ENCODE measurements at places on chromosomes 3 and 15.
A peak's percentile ranks its signal among the peaks of the same experiment; 100 is the strongest.

DNA sequence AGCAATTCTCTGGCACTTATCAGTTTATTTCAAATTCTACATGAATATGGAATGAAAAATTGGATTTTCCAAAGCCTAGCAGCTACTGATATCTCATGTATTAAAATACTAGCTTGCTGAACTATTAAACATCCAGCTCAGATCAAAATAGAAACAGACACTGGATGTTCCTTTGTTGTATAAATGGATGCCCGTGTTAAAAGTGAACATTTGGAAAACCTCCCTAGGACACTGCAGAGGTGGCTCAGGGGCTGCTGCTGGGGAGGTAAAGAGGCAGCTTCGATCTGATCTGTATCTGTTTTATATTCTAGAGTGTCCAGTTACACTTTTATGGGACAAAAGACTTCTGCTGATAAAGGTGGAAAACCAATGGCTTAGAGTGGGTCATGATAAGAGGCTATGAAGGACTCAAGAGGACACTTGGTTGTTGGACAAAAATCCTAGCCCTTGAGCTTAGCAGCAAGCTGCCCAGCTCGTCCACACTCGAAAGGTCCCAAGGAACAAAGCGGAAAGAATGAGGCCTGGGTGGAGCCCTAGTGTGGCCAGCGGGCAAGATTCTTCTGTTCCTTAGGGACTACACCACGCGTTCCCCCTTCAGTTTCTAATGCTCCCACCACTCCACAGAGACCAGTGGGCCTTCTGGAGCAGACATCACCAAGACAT lies 9.9 kb downstream of the MESD start:
- no peak for DNase-seq

DNA sequence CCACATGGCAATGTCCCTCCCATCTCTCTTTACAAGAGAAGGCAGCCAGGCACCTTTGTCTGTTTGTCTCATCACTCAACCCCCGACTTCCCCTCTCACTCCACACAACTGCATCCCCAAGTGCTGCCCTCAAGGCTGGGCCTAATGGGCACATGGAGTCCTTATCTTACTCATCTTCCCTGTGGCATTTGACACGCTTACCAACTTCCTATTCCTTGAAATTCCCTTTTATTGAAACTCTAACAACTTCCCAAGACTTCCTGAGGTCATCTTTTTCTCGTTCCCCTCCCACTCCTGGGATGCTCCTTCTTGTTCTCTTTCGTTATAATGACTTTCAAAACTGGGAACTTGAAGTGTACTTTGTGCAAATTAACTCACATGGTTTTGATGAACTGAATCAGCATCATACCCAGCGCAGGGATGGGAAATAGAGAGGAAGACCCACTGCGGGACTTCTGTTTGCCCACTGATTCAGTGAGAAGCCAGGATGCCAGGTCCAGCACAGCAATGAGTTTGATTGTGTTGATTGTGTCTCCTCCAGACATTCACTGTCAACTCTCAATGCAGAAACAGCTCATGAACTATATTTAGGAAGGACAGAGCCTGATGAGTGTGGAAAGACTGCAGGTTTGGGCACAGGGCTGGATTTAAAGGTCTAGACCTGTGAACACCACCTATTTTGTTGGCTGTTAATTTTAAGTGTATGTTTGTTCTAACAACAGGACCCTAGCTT lies 104.7 kb upstream of the TNIK start:
- no peak for DNase-seq

GRCh38 chr3:153252963-153253362 lies 90.9 kb downstream of the RAP2B start:
- DNase-seq: no peak

GRCh38 chr3:10502185-10502880 lies 3.1 kb downstream of the ATP2B2 start:
- DNase-seq: no peak

GRCh38 chr15:52290329-52290728 lies 5.3 kb downstream of the MYO5C start:
- no peak for DNase-seq

- DNase-seq: no peak
These were observed 54.4 kb downstream of the ATP8B4 start for GRCh38 chr15:50064673-50065072.

DNA sequence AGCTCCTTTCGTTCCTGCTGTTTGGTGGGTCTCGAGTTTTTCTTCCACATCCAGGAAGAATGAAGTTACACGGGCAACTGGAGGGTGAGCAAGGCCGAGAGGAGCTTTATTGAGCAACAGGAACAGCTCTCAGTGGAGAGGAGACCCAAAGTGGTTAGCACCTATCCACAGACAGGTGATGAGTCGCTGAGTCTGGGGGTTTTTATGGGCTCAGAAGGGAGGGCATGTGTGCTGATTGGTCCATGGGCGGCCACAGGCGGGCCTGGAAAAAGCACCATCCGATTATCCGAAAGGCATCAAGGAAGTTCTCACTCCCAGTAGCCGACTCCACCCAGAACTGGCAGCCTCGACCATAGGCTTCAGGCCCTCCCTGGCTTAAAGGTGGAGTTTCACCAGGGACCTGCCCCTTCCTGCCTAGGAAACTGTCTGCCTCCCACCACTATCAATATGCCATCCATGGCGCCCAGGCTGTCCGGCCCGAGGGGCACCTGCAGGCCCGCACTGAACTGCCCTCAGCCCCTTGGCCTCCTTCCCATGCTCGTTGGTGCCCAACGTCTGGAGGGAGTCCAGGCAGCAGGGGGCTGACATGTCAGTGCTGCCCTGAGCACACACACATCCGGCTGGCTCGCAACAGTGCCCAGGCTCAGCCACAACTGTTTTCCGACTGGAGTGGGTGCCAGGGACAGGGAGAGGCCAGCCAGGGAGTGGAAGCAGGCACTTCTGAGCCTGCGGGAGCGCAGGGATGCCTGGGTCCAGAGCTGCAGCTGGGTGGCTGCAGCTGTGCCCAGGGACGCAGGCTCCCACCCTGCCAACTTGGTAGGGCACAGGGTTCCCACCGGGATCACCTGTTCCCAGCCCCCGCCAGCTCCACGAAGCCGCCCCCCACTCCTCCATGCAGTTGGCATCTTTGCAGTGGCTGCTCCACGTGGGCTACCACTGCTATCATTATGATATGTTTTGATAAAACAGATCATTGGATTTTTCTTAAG lies 170.2 kb downstream of the FNDC3B start:
- no peak for DNase-seq

GRCh38 chr3:111531446-111531845 lies 10.6 kb upstream of the CD96 start:
- DNase-seq: no peak

GRCh38 chr3:115819785-115820384 lies 196.6 kb downstream of the GAP43 start:
- peak; percentile 52 for DNase-seq

- no peak for DNase-seq
These were observed 66.1 kb upstream of the PRICKLE2 start for GRCh38 chr3:64291345-64291744.

DNA sequence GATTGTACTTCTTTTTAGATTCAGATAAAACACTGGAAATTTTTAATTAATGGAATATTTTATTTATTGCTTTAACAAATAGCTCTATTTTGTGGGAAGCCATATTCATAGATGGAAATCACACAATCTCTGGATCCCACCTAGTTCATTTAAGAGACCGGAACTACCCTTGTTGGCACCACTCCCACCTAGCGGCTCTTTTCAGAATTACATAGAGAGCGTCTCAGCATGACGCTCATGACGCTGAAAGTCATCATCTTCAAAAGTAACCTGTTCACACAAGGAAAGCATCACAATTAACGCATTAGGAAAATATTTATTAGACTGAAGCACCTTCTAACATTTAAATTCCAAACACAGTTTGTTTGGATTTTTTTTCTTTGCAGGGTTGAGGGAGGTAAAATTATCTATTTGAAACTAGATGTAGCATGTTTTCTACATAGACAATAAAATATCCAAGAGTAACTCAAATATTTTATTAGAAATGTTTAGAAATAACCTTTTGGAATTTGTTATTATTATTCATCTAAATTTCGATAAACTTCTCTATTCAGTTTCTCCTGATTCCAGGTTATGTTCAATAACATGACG lies 214.9 kb upstream of the ARRDC4 start:
- peak; percentile 4 for DNase-seq

- DNase-seq: no peak
These were observed 9.1 kb downstream of the AMOTL2 start for GRCh38 chr3:134364936-134365765.

- no peak for DNase-seq
These were observed 50.2 kb downstream of the ADAMTS7 start for GRCh38 chr15:78761020-78761419.

DNA sequence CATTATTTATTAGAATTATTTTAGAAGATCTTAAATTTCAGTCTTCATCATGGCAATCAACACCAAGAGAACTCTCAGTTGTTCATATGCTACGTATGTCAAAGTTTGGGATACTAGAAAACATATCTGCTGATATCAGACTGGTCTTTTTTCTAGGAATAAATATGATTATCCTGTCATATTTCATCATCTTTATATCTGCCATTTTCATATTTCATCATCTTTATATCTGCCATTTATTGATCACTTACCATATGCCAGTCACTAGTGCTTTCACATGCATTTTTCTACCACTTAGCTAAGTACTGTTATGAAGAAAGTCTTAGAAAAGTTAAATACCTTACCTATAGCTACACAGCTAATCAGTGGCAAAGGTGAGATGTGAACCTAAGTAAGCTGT lies 2.8 kb upstream of the ZCWPW2 start:
- DNase-seq: no peak

GRCh38 chr15:38819387-38819950 lies 254.9 kb upstream of the RASGRP1 start:
- no peak for DNase-seq

DNA sequence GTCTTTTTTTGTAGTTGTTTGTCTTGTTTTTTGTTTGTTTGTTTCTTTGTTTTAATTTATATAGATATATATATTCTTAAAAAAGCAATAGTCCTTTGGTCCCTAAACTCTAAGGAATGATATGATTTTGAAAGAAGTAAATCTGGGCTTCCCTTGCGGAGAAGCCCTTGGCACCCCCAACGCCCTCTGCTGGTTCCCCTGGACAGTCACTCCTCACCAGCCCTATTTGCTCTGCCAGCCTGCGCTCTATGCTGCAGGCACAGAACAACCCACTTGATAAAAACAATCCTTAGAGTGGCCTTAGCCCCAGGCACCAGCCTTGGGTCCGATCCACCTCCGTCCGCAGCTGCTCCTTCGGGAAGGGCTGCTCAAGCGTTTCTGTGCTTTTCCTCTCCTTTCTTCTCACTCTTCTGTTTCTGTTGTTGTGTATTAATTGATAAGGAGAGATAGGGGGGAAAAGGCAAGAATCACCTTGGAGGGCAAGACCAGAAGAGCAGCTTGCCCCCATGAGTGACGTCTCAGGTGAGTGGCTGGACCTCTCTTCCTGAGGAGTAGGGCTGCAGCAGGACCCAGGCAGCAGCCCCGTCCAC lies 13.7 kb upstream of the PARP6 start:
- DNase-seq: peak; percentile 18

GRCh38 chr3:98793971-98794370 lies 30.8 kb downstream of the ST3GAL6 start:
- DNase-seq: no peak

DNA sequence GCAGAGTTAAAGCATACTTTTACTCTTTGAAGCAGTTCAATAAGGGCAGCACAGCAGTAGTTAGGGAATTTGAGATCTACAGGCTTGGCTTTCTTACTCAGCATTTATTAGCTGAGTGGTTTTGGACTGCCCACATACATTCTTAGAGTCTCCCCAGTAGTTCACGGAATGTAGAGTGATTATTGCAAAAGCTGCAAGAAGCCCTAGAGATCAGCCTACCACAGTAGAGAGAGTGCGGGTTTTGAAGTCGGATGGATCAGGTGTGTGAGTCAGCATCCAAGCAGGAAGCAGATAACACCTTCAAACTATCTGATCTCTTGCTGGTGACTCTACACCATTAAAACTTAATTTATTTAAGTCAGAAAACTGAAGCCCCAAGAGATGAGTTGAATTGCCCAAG lies 171.9 kb downstream of the SYNPR start:
- no peak for DNase-seq

DNA sequence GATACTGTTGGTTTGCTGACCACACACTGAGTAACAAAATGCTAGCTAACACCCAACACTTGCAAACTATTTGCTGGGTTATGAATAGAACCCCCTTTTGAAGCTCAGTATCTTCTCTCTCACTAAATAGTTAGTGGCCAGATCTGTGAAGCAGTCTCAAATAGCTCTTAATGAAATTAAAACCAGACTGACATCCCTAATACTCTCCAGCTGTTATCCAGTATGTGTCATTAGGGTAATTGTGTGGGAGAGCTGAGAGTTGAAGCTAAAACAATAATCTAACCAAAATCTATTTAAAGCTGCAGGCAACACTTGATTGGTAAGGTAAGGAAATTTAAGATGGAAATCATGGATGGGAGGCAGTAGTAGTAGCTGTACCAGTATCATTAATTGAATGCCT lies 110.4 kb upstream of the RORA start:
- no peak for DNase-seq

- DNase-seq: no peak
These were observed 4.6 kb downstream of the ANXA2 start for GRCh38 chr15:60392986-60393790.

DNA sequence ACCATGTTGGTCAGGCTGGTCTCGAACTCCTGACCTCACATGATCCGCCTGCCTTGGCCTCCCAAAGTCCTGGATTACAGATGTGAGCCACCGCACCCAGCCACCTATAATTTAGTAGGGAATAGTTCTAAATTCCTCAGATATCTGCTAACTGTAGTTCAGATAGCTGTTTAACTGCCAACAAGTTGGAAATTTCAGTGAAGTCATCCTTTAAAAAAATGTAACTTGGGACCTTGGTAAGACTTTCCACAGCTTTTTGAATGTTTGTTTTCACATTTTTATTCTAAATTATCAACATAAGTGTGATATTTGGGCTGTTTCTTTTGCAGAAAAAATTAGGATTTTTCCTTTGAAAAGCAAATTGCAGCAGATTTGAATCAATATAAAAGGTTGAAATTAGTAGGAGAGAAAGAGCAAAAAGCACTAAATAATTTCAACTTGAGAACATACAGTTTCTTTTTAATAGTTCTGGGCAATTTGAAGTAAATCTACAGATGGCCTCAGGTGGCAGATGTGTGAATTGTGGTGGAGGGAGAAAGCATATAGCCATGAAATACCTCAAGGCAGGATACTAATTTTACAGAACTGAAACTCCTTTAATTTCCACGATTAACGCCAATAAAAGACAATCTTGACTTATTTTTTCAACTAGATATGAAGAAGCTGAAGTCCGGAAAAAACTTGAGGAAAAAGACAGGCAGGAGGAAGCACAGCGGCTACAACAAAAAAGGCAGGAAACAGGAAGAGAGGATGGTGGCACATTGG lies 34.3 kb downstream of the USP8 start:
- no peak for DNase-seq

DNA sequence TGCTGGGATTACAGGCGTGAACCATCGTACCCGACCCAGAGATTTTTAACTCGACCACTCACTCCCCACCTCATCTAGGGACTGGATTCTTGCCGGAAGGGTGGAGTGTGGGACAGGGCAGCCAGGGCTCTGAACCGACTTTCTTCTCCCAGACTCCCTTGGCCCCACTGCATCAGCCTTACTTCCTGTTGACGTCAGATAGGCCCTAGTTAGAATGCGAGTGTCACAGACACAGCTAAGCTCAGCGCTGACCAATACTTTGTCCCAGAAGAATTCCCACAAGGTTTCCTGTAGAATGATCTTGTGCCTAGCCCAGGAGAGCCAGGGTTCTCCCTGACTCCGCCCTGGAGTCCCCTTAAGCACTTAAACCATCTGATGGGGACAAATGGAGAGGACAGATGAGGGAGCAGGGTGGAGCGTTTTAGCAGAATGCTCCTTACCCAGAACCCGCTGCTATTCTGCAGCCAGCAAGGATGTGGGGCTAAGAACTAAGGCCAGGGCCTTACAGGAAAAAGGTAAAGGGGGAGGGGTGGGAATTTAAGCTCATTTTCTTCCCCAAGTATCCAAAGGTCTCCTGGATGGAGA lies 5.8 kb upstream of the TUSC2 start:
- no peak for DNase-seq
